ENCODE measurements at places on chromosomes 3 and 15.

DNA sequence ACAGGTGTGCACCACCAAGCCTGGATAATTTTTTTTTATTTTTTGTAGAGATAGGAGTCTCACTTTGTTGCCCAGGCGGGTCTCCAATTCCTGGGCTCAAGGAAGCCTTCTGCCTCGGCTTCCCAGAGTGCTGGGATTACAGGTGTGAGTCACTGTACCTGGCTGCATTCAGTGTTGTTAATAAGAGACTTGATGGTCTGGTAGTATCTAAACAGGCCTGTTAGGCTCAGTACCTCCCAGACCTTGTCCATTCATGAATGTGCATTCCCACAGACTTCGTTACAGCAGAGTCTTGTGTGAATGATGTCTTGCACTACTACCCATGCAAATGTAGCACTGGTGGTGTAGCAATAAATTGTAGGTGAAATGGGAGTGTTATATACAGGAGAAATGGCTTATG lies 17.7 kb downstream of the CMTM8 start:
- DNase-seq, result no peak

- no peak for DNase-seq
These were observed 2.2 kb downstream of the STRA6 start for GRCh38 chr15:74200412-74200815.

- no peak for DNase-seq
These were observed 340.7 kb downstream of the CNTN3 start for GRCh38 chr3:74273555-74274402.

- no peak for DNase-seq
These were observed 106.5 kb downstream of the TPRG1 start for GRCh38 chr3:189278221-189278620.

GRCh38 chr3:32733631-32734229 lies 48.7 kb downstream of the CNOT10 start:
- DNase-seq, result no peak

DNA sequence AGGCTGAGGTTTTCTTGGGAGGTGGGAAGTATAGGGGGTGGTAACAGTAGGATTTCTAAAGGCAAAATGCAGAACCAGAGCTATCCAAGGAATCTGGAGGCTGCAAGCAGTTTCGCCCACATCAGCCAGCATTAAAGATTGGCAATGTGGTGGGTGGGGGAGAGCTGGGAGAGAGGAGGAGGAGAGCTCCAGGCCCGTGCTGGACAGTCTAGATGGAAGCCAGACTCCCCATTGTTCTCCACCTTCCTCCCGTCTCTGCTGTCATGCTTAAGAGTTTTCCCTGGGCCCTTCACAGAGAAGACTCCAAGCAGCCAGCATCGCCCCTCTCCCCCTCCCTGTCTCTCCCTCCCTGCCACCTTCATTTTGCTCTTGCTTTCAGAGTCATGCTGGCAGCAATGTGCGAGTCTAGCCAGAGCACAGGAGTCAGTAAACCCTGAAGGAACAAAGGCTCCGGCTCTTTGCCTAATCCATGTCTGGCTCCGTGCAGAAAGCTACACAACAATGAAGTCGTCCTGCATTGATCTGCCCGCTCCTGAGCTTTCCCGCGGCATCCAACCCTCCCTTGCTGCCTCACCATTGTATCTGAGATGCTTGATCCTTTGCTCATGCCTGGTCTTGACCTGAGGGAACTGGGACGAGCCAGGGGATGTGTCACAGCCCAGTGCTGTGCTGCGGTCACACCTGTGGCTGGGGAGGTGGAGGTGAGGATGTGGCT lies 282.9 kb downstream of the NTRK3 start:
- DNase-seq, result no peak

- DNase-seq, result no peak
These were observed 13.3 kb upstream of the CD200 start for GRCh38 chr3:112319516-112320276.

GRCh38 chr3:142976621-142977398 lies 13.3 kb upstream of the PAQR9 start:
- peak; percentile 74 for DNase-seq

DNA sequence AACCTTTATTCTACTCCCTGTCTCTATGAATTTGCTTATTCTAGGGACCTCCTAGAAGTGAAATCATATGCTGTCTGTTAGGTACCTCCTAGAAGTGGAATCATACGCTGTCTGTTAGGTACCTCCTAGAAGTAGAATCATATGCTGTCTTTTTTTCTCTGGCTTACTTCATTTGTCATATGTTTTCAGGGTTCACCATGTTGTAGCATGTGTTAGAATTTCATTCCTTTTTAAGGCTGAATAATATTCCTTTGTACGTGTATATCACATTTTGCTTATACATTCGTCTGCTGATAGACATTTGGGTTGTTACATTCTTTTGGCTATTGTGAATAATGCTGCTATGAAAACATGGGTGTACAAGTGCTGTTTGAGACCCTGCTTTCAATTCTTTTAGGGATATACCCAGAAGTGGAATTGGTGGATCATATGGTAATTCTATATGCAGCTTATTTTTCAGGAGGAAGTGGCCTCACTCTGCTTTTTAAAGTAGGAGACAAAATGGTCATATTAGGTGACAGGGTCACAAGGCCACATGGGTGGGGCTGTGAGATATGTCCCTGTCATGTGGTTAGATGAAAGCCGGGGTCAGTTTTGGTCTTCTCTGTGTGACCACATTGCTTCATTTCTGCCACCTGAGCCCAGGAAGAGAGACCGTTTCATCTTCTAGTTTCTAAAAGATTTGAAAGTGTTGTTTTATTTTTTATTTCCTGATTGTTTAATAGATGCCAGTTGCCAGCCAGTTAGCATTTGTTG lies 76.7 kb downstream of the FLNB start:
- DNase-seq, result no peak

GRCh38 chr3:8638994-8639658 lies 5.5 kb downstream of the SSUH2 start:
- DNase-seq, result no peak

GRCh38 chr3:139934613-139935015 lies 371 bp upstream of the CLSTN2 start:
- DNase-seq, result peak; percentile 68

GRCh38 chr15:101193120-101193644 lies 58.7 kb downstream of the CHSY1 start:
- DNase-seq, result no peak

GRCh38 chr3:16523778-16524177 lies 10.3 kb upstream of the RFTN1 start:
- DNase-seq, result no peak

- DNase-seq, result no peak
These were observed 484.2 kb upstream of the THBS1 start for GRCh38 chr15:39096608-39097205.

DNA sequence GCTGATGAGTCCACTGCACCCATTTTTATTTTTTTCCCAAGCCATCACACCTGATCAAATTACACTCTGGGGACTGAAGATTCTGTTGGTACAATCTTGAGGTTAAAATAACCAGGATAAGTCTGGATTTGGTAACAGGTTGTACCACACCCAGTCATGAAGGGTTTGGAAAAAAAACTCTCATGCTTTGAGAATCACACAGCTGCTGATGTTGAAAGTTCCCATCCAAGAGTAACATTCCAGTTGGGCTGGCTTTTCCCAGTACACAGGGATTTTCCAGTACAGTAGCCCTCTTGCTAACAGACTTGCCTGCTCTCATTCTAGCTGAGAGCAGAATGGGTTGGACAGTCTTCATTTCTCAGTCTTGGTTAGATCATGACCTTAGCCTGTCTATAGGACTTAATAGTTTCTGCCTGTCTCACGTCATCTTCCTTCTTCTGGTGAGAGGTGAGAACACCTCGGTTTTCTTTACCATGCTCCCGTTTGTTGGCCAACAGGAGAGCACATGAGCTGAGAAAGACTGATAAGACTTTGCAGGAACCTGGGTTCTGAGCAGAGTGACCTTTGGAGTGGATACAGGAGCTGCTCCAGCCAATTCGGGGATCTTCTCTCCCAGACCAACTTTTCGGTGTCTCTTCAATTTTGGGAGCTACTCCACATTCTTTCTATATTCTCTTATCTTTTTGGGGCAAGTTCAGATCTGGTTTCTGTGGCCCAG lies 300.1 kb upstream of the LYSMD4 start:
- DNase-seq, result no peak

DNA sequence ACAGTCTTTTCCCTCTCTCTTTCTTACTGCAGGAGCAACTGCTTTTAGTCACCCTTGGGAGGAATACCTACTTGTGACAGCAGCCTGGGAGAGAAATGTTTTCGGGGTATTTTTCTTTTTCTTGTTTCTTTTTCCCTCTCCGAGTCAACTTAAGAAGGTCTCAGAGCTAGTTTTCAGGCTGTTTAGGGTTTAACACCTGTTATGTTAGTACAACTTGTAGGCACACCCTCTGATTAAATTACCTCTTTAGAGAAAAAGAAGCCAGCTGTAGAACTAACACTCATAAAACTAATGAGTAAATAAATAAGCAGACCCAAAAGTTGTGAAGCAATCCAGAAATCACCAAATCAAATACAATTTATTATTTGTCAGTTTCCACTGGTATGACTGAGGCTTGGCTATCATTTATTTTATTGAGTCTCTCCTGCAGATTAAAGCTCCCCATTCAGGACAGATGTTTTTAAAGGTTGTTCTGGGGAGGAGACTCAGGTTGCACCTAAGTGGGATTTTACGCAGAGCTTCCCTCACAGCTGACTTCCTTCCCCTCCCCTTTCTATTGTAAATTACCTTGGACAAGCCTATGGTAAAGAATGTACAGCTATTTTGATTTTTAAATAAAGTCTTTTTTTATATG lies 112.5 kb downstream of the FOXB1 start:
- no peak for DNase-seq

DNA sequence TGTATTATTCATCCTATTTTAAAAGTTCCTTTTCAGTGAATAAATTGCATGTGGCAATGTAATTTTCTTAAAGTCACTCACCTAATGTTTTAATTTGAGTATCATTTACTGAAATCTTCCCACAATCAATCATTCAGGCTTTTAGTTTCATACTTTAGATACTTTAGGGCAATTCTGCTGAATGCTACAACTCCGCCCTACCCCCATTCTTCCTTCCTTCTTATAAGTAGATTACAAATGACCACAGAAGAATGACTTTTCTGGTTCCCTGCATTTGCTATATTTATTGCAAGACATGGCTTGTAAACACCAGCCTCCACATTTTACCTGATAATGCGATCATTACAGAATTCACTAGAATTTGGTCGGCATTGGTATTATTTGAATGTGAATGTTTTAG lies 1061.9 kb downstream of the FHIT start:
- no peak for DNase-seq

GRCh38 chr3:161274691-161275298 lies 53.7 kb downstream of the NMD3 start:
- DNase-seq, result no peak

Measured in C1 segment of cervical spinal cord (tissue), 14 donors.